ENCODE measurements at places on chromosomes 1 and 21.

DNA sequence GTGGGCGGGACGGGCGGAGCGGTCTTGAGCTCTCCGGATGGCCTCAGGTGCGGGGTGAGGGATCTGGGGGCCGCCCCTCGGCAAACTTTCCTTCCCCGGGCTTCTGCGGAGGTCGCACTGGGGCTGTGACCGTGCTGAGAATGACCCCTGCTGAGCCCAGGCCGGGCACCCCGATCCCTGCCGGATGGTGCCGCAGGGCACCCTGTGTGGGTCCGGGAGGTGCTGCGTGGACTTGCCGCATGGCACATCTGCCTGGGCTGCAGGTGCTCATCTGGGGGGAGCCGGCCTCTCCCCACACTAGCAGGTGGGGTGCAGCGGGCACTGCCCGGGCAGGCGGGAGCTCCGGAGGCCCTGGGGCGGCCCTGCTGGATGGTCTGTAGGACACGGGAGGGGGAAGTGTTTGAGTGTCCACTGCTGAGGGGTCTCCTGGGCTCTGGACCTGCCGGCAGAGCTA, 31.8 kb upstream of the PEX10 start:
- DNase-seq: no peak

DNA sequence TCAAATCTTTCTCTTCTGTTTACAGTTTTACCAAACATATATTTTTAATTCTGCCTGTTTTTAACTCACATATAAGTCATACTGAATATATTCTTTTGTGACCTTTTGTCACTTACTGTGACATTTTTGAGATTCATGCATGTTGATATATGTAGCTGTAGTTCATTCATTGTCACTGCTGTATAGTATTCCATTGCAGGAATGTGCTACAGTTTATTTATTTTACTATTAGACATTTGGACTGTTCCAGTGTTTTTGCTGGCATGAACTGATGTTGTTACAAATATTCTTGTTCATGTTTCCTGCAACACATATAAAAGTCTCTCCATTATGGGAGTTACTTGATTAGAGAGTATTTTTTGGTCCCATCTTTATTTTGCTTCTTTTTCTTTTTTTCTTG, 174.9 kb downstream of the DHRS3 start:
- DNase-seq: no peak

DNA sequence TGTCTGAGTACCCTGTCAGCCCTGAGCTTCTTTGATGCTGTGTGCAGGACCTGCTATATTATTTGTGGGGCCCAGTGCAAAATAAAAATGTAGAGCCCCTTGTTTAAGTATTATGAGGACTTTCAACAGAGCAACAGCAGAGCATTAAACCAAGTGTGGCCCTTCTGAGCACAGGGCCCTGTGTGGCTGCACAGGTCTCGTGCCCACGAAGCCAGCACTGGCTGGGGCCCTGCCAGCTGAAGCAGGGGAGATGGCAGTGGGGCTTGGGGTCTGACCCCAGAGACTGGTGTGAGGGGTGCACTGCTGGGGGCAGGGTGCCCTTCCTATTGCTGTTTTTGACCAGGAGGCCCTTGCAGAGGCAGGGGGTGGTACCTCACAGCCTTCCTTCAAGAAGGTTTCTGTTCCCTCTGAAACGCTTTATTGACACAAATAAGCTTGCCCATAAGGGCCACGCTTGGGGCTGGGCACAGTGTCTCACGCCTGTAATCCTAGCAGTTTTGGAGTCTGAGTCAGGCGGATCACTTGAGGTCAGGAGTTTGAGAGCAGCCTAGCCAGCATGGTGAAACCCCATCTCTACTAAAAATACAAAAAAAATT, 2.2 kb upstream of the SEMA4A start:
- DNase-seq: no peak

- DNase-seq: no peak
Measured at GRCh38 chr1:43705334-43705733, 2.0 kb upstream of the ST3GAL3 start.

- no peak for DNase-seq
Measured at GRCh38 chr1:35431173-35431599, 126.0 kb downstream of the KIAA0319L start.

DNA sequence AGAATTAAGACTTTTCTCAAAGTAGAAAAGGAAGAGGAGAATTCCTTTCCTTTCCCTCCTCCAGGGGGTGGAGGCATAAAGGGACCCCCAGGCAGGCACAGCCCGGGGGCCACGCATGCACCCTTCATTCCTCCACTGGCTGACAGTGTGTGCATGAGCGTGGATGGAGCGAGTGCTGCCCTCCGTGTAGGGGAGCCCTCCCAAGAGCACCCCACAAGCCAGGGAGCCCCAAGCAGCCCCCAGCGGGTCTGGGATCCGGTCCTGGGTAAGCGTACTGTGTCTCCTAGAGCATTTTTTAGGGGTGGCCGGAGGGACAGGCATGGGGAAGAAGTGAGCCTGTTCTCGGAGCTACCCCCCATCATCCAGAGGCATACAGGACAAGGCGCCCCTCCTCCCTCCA, 120.5 kb downstream of the SIK1 start:
- no peak for DNase-seq

- no peak for DNase-seq
Measured at GRCh38 chr1:28194326-28195035, 18.0 kb upstream of the PTAFR start.

- DNase-seq: no peak
Measured at GRCh38 chr1:198445872-198446271, 94.6 kb downstream of the ATP6V1G3 start.

DNA sequence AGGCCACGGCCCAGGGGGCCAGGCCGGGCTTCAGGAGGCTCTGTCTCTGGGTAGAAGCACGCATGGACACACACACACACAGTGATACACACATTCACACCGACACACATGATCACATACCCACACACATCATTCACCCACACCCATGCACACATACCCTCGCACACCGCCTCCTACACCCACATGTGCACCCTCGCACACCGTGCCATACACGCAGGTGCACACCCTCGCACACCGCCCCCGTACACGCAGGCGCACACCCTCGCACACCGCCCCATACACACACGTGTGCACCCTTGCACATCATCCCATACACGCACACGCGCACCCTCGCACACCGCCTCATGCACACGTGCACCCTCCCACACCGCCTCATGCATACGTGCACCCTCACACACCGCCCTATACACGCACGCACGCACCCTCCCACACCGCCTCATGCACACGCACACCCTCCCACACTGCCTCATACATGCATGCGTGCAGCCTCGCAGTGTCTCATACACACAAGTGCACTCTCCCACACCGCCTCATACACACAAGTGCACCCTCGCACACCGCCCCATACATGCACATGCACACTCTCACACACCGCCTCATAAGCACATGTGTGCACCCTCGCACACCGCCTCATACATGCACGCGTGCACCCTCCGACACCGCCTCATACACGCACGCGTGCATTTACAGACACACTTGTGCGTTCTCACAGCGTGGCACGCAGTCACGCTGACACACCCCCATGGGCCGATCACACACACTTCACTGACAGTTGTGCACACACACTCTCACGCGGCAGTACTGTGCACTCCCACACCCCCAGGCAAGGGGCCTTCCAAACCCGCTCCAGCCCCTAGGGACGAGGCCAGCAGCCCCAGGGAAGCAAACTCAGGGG, 128.1 kb downstream of the SIK1 start:
- no peak for DNase-seq

DNA sequence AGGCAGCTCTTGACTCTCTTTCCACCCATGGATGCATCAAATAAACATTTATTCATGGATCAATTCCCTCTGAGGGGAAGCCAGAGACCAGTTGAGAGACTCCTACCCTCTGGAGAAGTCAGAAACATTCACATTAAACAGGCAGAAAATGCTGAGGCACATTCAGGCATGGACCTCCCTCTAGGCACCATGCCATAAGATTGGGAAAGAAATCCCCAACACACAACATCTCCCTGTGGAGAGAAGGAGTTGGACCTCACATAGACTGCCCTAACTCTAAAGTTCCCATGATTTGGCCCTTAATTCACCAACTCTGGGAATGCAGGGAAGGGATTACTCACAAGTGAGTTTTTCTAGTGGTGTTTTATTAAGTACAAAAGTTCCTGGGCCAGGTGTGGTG, 415.3 kb upstream of the C1orf87 start:
- no peak for DNase-seq

- no peak for DNase-seq
Measured at GRCh38 chr1:14660801-14661200, 62.3 kb downstream of the KAZN start.

GRCh38 chr1:150890033-150890416, 3.1 kb downstream of the CTXND2 start:
- DNase-seq: no peak

DNA sequence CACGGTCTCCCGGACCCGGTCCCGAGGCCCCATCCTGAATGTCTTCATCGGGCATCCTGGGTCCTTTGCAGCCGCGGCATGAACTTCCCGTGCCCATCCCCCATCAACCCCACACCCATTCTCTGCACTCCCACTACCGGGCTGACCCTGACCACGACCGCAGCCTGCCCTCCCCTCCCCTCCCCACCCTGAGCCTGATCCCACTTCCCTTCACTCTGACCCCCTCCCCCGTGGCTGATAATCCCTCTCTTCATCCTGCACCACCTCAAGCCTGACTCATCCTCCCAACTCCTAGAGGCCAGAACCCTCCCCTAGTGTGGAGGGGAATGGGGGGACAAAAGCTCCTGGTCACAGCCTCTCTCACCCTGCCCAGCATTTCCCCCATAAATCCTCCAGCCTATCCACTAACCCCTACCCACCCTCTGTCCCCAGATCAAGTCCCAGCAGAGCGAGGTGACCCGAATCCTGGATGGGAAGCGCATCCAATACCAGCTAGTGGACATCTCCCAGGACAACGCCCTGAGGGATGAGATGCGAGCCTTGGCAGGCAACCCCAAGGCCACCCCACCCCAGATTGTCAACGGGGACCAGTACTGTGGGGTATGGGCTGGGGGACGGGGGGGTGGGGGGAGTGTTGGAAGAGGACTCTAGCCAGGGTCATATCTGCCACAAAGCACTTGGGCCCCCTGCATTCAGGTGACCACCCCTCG, 602 bp downstream of the SH3BGRL3 start:
- no peak for DNase-seq

Measured in activated T-cell treated with anti-CD3 and anti-CD28 coated beads, Interleukin-2, amount 50 U/mL, for 4 hours (primary cell).